ENCODE measurements at places on chromosomes 12 and 14.

- no peak for DNase-seq
These were observed 169.2 kb downstream of the CAPZA3 start for GRCh38 chr12:18907127-18907526.

DNA sequence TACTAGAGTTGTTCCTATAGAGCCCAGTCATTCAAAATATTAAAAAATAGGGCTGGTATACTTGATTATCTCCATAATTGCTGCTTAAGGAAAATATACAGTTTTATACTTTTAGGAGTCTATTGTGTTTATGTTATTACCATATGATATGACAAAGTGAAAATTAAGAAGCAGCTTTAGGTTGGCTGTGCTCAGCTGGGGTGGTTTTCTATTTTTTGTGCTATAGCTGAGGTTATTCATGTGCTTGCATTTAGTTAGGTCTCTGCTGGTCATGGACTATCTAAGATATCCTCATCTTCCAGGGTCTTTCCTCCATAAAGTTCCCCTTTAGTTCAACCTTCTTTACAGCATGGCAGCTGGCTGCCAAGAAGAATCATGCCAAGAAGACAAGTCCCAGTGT, 13.6 kb upstream of the LMO3 start:
- no peak for DNase-seq

DNA sequence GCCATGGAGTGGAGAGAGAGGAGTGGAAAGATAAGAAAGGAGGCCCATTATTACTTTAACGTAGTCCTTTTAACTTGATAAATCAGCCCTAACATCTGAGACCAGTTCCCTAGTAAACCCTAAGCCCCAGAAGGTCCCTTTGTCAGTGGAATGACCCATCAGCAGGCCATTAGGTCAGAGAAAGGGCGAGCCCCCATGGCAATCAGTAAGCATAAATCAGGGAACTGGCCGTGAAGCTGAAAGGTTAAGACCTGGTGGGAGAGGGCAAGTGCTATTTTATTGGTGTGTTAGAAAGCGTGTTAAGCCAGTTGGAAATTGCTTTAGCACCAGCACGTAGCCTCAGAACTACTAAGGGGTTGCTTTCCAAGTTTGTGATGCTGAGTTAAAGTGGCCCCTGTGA, 708.0 kb downstream of the BCL11B start:
- DNase-seq, result no peak

DNA sequence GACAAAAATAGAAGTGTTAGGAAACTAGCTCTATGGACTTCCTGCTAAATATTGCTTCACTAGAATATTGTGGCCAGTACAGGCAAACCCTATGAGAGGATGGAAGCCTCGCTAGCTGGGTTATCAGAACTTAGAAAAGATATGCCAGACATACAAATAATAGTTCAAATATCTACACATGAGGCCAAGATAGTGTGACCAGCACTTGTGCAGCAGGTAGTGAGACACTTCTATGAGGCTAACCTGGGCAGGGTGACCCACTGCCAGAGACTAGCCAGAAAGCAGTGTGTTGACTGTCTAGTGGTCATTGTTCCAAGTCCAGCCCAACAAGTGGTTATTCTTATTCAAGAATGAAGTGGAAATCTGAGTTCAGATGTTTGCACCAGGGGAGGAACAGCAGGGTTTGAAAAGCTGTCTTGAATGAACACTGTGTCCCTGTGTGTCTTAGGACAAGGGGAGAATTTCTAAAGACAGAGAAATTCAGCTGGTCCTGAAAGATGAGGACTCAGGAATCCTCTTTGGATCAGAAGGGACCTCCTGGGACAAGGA, 16.3 kb downstream of the TSPAN8 start:
- no peak for DNase-seq

GRCh38 chr14:95891742-95892141, 15.1 kb downstream of the TUNAR start:
- no peak for DNase-seq

All from hematopoietic multipotent progenitor cell treated with erythropoietin and hydrocortisone succinate and interleukin-3 and kit ligand, for 6 days (in vitro differentiated cells).